ENCODE measurements at places on chromosomes 4 and X.

GRCh38 chr4:4325321-4325720, 35.3 kb downstream of the ZBTB49 start:
- DNase-seq, result no peak

DNA sequence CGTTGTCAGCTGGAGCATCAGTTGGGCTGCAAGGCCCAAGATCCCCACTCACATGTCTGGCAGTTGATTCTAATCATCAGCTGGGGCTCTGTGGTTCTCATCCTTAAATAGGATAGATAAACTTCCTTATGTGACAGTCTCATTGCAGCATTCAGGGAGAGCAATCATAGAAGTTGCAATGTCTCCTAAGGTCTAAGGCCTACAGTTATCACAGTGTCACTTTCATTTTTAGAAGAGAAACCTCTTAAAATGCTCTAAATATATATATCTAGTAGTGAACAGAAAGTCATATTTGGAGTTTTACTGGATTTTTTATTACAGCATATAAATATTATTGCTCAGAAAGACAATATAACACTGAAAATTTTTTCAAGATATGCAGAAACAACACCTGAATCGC, 226.0 kb upstream of the PPP1R2C start:
- DNase-seq, result no peak

DNA sequence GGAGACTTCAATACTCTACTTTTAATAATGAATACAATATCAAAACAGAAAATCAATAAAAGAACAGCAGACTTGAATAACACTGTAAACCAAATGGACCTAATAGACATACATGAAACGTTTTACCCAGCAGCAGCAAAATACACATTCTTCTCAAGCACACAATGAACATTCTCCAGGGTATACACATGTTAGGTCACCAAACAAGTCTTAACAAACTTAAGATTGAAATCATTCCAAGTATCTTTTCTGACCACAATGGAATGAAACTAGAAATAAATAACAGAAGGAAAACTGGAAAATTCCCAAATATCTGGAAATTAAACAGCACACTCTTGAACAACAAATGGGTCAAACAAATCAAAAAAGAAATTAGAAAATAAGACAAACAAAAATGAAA, 145.0 kb upstream of the CT83 start:
- no peak for DNase-seq

- no peak for DNase-seq
Measured at GRCh38 chr4:123284168-123284567, 112.4 kb upstream of the SPRY1 start.

GRCh38 chrX:114800719-114801118, 216.7 kb downstream of the IL13RA2 start:
- no peak for DNase-seq

- DNase-seq, result peak; percentile 15
Measured at GRCh38 chr4:117134386-117134785, 49.0 kb upstream of the TRAM1L1 start.

- DNase-seq, result no peak
Measured at GRCh38 chr4:17788956-17789355, 7.5 kb upstream of the FAM184B start.

GRCh38 chrX:132171478-132171877, 43.7 kb upstream of the FRMD7 start:
- no peak for DNase-seq

DNA sequence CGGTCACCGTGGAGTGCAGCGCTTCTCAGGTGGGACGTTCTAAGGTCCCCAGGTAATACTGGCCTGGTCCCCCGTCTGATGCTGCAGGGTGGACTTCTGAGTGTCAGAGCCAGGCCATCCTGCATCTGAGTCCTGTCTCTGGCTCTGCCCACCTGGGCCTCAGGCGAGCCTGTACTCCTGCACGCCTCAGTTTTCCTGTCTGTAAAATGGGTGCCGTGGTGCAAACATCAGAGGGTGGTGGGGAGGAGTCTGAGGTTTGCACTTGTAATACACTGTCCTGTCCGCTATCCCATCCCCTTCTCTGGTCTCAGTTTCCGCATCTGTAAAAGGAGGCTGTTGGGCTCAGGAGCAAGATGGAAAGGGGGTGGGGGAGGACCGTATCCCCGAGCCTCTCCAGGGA, 41.3 kb downstream of the SORCS2 start:
- no peak for DNase-seq

GRCh38 chrX:107628662-107629539, 591 bp downstream of the PRPS1 start:
- DNase-seq, result peak; percentile 40

DNA sequence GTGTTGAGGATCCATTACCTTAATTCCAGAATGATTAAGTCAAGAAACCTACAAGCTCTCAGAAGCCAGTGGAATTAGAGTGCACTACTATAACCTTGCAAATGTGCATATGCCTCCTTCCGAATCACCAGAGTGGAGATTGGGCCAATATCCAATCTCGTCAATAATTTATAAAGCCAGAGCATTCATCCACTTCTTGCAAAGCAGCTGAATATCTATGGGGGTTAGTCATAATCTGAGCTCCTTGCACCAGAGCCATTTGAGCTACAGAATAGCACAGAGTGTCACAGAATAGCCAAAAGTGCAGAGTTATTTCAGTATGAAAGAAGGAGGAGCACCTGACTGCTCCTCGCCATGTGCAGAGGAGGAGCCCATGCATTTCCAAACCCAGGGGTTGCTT, 69.2 kb upstream of the MTM1 start:
- no peak for DNase-seq

DNA sequence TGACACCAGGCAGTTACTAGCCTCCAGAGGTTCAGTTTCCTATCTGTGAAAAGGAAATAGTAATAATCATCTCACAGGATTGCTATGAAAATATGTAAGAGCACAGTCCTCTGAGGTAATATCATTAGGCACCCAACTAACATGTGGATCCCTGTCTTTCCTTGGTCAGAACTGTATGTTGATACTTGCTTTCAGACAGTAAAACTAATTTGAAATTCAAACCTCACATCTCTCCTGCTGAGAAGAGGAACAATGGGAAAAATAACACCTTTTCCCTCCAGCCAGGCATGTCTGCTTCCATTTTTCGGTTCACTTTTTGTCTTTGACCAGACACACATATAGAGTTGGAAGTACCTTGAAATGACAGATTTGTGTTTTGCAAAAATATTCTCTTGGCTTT, 262.7 kb downstream of the IL15 start:
- no peak for DNase-seq

DNA sequence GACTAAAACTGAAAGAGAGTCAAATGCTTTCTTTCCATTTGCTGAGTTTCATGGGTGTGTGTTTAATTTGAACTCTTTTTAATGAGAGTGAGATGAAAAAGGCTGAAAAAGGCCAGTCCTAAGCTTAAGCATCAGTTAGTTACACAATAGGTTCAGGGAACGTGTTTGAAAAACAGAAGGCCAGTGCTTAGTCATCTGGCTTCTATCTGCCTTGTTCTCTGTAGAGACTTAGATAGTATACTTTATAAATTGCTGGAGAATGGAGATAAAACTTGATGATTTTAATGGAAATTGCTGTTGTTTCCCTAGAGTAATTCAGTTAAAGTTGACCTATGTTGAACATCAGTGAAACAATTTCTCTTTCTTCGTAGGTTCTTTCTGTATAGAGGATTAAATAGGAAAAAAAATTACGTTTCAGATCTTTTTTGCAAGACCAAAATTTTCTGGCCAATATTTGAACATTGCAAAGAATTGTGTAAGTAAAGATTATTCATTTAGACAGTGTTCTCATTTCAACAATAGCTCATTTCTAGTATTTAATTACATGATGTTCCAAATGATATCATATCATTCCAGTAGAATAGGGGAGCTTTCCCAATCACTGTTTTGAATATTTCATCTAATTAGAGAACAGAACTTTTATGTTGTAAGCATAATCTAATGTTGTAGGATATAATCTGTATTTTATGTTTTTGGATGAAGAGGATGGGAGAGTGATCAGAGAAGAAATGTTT, 1088.8 kb downstream of the ADGRL3 start:
- no peak for DNase-seq

GRCh38 chr4:42711496-42711895, 54.6 kb upstream of the ATP8A1 start:
- no peak for DNase-seq

- DNase-seq, result peak; percentile 51
Measured at GRCh38 chrX:48897157-48897624, 377 bp downstream of the TIMM17B start.

DNA sequence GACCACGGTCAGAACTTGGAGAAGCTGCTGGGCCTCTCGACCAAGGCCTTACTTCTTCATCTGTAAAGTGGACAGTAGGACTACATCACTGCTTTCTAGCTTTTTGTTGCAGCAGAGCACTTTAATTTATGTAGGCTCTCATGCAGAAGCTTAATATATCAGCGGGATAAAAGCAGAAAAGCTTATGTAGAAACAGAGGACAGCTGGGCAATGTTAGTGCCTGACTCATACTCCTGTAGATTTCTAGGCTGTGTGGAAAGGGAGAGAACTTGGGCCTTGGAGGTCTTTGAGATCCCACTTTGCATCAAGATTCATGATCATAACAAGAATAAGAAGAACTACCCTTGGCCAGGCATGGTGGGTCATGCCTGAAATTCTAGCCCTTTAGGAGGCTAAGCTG, 91.2 kb downstream of the ARHGAP10 start:
- no peak for DNase-seq

- DNase-seq, result no peak
Measured at GRCh38 chrX:97401154-97401553, 517.4 kb downstream of the RPA4 start.

GRCh38 chr4:158610790-158611189, 60.9 kb downstream of the C4orf46 start:
- no peak for DNase-seq

DNA sequence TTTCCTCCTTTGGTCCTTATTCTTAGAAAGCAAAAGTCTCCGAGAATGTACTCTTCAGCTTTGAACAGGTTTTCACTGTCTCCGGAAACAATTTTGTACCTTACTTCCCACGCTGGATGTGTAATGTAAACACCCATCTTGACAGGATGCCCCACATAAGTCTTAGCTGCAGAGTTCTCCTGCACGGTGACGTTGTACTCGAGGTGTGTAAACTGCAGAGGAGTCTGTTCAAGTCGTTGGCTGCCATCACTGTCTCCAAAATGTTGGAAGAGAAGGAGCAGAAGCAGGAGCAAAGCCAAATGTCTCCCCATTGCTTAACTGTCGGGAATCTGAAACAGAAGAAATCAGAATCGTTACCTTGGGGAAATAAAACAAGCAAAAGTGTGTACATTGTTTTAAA, 14.1 kb downstream of the FAT1 start:
- DNase-seq, result no peak

GRCh38 chr4:186832906-186833305, 109.2 kb upstream of the FAT1 start:
- DNase-seq, result no peak

- no peak for DNase-seq
Measured at GRCh38 chr4:121122661-121123060, 41.5 kb downstream of the TNIP3 start.

- no peak for DNase-seq
Measured at GRCh38 chr4:40323866-40324265, 11.3 kb upstream of the CHRNA9 start.
